Epithelial cell of esophagus (primary cell): ENCODE measurements at places on chromosomes 11 and 22.

DNA sequence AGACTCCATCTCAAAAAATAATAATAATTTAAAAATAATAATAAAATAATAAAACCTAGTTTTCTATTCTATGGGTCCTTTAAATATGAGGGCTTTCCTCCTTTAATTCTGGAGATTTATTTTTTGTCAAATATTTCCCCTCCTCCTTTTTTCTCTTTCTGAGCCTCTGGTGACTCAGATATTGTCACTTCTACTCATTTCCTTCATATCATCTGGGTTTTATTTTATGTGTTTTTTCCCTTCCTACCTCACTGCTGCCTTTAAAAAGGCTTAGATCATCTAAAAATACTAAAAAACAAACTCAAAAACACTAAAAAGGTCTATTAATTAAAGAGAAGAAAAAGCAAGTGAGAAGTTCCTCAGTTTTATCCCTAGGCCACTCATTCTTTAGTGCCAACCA lies 138.9 kb downstream of the SPON1 start:
- DNase-seq: no peak

- DNase-seq: peak; percentile 78
Measured at GRCh38 chr11:56783448-56784041, 35.0 kb upstream of the OR9G4 start.

DNA sequence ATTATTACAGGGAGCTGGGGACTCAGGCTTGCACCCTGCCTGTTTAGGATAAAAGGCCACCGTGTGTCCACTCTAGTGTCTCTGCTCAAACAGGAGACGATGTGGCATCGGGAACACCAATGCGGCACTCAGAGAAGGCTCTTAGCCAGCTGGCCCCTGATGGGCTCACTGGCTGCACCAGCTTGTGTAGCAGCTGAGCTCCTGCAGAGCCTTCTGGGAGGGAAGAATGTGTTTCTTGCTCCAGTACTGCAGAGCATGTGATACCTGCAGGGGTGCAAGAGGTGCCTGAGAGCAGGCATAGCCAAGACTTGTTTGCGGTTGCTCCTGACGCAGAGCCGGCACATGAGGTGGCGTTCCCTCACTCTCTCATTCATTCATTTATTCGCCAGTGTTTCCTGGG lies 44.4 kb upstream of the KCNQ1OT1 start:
- DNase-seq: no peak

GRCh38 chr11:35173616-35174566 lies 34.9 kb downstream of the CD44 start:
- peak; percentile 64 for DNase-seq

GRCh38 chr11:35621620-35622019 lies 3.4 kb downstream of the FJX1 start:
- DNase-seq: peak; percentile 32

GRCh38 chr22:43731988-43732387 lies 80.1 kb downstream of the EFCAB6 start:
- no peak for DNase-seq

DNA sequence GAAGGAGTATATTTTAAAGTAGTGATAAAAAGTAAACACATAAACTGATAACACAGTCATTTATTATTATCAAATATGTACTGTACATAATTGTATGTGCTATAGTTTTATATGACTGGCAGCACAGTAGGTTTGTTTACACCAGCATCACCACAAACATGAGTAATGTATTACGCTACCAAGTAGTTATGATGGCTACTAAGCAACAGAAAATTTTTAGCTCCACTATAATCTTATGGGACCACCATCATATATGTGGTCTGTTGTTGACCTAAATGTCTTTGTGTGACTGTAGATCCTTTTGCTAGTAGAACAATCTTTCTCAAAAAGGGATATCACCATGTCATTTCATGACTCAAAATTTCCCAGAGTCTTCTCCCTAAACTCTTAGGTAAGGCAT lies 93.5 kb downstream of the LARGE2 start:
- no peak for DNase-seq
